Lung (tissue), 17 donors: ENCODE measurements at places on chromosomes 12 and 14.
A peak's percentile ranks its signal among the peaks of the same experiment; 100 is the strongest.

GRCh38 chr12:9649532-9649940 lies 20.0 kb upstream of the CLEC2D start:
- no peak for DNase-seq

GRCh38 chr14:68781161-68782021 lies 11.5 kb downstream of the ZFP36L1 start:
- no peak for DNase-seq

DNA sequence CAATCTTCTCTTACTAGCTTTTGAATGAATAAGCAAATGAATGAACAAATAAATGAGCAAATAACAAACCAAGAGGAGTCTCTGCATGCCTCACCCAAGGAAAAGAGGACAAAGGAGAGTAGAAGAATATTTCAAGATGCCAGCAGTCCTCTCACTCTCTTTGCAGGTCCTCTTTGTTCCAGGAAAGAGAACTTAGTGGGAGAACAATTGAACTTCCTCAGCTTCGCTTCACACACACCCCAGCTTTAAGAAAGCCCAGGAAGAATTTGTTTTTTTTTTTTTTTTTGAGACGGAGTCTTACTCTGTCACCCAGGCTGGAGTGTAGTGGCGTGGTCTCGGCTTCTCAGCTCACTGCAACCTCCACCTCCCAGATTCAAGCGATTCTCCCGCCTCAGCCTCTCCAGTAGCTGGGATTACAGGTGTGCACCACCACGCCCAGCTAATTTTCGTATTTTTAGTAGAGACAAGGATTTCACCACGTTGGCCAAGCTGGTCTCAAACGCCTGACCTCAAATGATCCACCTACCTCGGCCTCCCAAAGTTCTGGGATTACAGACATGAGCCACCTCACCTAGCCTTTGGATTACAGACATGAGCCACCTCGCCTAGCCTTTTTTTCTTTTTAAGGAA lies 20.4 kb downstream of the KRT18 start:
- no peak for DNase-seq

- no peak for DNase-seq
Observed at GRCh38 chr12:49274396-49275069, 9.7 kb downstream of the TUBA1C start.

DNA sequence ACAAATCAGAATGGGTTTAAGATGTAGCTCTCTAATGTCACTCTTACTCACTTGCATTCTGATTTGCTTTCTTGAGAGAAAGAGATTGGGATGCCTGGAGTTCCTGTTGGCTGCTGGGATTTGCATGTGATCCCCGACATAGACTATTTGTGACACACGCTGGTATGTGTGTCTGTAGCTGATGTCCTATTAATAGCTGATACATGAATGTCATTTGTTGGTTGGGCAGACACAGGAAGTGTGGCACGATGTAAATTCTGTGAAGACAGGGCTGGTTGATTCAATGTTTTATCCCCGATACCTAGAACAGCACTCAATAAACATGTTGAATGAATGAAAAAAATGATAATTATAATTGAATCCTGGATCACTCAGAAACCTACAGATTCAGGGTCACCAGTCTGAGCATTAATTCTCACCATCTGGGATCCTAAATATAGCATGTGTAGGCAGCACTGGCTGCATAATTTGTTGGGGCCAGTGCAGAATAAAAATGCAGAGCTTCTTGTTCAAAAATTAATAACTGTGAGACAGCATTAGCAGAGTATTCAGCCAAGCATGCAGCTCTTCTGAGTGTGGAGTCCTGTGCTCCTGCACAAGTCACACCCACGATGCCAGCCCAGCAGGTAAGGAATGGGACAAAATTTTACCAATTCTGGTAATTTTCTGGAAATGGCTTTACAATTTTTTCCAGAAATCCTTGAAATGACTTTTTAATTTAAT lies 35.5 kb upstream of the SOCS2 start:
- DNase-seq: peak; percentile 23

- DNase-seq: peak; percentile 92
Observed at GRCh38 chr14:22427771-22428231, 161.2 kb downstream of the DAD1 start.
